RPMI7951 (cell line): ENCODE measurements at places on chromosomes 2 and 18. TPM values are rescaled to one million over a fixed set of nuclear protein-coding genes. Genes with fewer than 3 reads are reported as not detected.

The HOXD12 gene
- not detected in 2 replicates for total RNA-seq

The GALNT14 gene
- 1.7 and 3.2 TPM in 2 replicates for total RNA-seq

The CIB4 gene
- total RNA-seq = not detected in 2 replicates

The ASB18 gene
- not detected in 2 replicates for total RNA-seq

GRCh38 chr2:13550285-13551231 lies 833.8 kb downstream of the TRIB2 start:
- DNase-seq = no peak

DNA sequence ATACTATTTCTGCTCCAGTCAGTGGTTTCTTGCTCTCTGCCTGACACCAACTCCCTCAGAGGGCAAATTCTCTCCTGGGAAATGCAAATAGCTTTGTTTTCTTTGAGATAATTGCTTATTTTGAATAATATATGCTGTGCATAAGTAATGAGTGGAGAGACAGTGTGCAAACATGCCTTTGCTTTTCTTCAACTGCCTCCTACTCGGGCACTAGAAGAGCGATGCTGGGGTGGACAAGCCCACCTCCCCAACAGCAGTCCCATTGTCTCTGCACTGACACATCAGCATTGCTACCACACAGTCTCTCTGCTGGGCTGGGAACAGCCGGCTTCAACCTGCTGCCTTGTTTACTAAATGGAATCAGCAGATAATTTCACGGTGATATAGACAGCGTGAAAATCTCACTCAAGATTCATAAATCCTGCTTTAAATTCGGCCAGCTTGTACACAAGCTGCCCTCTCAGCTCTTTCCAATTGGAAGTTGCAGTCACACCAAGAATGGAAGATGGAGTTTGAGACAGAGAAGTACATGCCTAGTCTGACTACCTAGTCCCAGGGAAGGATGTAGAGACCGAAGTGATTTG lies 694.5 kb downstream of the TDRD15 start:
- no peak for DNase-seq

- DNase-seq = no peak
These were observed 256.0 kb upstream of the FANCL start for GRCh38 chr2:58497168-58497567.

- no peak for DNase-seq
These were observed 7.6 kb upstream of the ONECUT2 start for GRCh38 chr18:57427429-57428201.

GRCh38 chr18:3150274-3150673 lies 69.5 kb downstream of the MYOM1 start:
- DNase-seq = no peak

GRCh38 chr2:222291485-222291841 lies 7.3 kb downstream of the PAX3 start:
- no peak for DNase-seq

- no peak for DNase-seq
These were observed 42.7 kb downstream of the VSNL1 start for GRCh38 chr2:17583166-17583565.

DNA sequence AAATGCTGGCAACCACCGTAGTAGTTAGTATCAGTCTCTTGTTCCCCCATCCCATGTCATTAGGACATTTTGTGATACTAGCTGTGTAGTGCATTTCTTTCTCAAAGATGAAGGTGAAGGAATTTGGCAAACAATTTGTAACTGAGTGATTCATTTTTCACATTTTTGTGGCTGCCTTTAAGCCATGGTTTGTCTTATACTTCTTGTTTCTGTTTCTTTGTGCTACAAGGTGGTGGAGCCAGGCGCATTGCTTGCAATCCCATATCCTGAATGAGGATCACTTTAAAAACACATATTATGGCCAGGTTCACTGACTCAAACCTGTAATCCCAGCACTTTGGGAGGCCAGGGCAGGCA lies 40.6 kb downstream of the GPD2 start:
- DNase-seq = peak; percentile 80

DNA sequence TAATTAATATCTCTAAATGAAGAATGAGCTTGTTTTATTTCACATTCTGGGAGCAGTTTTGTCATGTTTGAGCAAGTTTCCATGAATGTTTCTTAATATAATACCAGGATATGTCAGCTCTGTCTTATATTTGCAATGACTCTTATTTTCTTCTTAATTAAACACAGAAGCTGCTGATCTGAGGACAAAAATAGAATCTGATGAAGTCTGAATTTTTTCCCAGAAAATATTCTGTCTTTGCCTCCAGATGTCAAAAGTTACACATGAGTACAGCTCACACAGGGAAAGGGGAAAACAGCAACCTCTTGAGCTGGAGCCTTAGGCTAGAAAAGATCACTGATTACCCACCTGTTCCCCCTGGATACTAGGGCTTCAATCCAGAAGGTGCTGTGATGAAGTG lies 606.6 kb upstream of the SYT4 start:
- DNase-seq = peak; percentile 1

- DNase-seq = peak; percentile 99
These were observed 44.8 kb downstream of the ASAP2 start for GRCh38 chr2:9251154-9252001.
